Pons (tissue), 1 donor: ENCODE measurements at places on chromosomes 12 and 14.

GRCh38 chr12:60078026-60078425, 482.2 kb downstream of the SLC16A7 start:
- DNase-seq, result no peak

DNA sequence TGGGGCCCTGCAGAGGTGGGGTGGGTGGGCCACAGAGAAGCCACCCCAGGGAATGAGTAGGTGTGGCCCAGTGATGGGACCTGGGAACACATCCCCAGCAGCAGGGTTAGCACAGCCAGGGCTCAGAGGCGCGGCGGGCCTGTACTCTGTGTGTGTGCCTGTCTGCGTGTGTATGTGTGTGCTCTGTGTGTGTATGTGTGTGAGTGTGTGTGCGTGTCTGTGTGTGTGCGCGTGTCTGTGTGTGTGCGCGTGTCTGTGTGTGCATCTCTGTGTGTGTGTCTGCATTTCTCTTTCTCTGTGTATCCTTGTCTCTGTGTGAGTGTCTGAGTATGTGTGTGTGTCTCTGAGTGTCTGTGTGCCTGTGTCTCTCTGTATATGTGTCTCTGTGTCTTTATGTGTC, 26.1 kb downstream of the KIF26A start:
- no peak for DNase-seq

DNA sequence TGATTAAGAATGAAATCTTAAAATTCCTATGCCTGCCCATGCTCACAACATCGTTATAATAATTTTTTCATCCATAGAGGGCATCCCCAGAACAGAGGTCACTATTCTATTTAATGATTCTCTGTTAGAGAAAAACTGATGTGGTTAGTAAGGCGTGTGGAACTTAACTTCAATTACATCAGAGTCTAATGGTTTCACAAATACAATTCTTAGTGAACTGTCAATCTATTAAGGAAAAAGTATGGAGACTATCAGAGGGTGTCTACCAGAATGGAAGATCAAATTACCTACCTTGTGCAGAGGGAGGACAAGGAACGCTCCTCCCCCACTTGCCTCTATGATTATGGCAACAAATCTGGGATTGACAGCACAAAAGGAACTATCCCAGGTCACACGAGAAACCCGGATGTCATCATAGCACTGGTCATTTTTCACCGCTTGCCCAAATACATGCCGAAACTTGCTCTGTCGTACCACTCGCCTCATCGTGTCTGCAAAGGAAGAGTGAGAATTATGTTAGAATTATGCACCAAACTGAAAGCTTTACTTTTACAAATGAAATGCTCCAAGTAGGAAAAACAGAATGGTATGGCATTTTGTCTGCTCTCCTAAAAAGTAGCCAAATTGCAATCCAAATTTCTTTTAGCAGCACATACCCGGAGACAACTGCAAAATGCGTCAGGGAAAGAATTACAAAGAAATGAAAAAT, 30.3 kb downstream of the CORO1C start:
- DNase-seq, result no peak

GRCh38 chr12:113114447-113115178, 20.9 kb downstream of the RASAL1 start:
- no peak for DNase-seq

DNA sequence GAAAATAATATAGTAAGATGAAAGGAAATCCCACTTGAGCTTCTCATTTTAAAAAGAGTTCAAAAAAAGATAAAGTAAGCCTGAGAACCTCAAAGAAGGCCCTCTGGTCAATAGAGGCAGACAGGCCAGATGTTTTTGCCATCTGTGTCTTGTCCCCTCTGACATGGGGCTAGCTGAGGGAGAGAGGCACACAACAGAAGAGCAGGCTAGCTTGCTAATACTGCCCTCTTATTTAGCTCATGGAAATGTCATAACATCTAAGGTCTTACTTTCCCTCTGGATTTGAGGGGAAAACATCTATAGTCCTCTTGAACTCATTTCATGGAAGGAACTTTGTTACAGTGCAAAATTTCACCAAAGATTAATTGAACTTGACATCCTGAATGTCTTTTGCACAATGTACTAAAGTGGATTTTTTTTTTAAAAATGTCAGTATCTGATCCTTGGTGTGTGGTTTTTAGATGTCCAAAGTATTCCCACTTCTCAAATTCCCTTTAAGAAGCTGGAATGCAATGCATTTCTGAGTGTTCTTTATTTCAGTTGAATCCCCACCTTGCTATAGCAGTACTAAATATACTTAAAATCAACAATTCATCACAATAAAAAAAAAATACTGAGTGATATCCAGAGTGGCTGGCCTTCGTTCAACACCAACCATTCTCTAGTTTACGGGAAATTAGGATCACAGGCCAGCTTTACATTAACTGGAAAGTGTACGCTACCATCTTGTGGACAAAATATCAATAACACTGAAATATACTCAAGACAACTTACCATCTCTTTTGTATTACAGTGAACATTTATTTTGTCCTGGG, 176.7 kb downstream of the PAH start:
- DNase-seq, result peak; percentile 61

DNA sequence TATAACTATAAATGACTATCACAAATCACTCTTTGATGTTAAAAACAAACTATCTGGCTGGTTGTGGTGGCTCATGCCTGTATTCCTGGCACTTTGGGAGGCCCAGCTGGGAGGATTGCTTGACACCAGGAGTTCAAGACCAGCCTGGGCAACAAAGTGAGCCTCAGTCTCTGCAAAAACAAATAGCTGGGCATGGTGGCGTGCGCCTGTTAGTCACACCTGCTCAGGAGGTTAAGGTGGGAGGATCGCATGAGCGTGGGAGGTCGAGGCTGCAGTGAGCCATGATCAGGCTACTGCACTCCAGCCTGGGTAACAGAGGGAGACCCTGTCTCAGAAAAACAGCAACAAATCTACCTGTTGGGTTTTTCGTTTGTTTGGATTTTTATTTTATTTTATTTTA, 5.4 kb downstream of the TXNRD1 start:
- no peak for DNase-seq

GRCh38 chr14:50113381-50114035, 2.9 kb downstream of the VCPKMT start:
- DNase-seq, result no peak

DNA sequence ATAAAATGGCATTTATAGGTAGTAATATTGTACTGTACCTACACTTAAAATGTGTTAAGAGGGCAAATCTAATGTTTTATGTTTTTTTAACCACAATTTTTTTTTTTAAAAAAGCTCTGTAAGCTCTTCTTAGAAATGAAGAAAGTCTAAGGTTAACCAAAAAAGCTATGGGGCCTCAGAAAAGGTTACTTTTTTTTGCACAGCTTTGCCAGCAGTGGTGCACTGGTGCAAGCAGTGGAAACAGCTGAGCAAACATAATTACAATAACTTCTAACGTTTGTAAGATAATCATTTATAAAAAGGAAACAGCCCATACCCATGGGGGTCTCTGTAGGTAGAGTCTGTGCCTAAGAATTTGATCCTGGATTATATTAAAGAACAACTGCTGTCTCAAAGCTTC, 85.1 kb upstream of the NID2 start:
- DNase-seq, result no peak

GRCh38 chr12:6234214-6234613, 34.0 kb downstream of the CD9 start:
- no peak for DNase-seq

DNA sequence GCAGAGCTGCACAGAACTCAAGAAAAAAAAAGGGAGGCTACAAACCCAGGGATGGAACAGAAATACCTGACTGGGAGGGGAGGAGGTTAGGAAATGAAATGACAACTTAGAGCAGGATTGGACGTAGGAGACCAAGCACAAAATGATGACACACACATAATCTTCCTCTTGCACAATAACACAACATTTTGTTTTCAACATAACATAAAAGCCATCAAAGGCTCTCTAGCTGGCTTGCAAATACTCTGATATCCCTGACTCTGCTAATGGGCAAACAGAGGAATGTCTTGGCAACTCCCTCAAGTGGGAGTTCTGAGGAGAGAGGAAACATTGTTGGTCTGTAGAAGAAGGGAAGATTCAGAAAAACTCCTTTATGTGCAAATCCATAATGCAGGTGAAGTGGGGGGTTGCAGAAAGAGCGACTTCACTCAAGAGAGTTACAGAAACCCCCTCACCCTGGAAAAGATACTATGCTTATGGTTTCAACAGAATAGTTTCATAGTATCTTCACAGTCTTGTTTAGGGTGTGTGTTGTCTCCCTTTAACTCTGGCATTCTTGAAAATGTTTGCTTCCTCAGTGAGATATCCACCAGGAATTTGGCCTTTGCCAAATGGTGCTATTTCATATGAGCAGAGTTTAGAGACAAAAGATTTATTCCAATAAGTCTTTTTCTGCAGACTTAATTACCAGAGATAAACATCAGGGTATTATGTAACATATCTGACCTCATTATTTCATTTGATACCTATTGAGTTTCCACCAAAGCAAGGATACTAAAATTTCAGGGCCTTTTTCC, 43.8 kb upstream of the LTBP2 start:
- DNase-seq, result no peak

- DNase-seq, result no peak
Measured at GRCh38 chr12:128245905-128246304, 21.1 kb upstream of the TMEM132C start.

GRCh38 chr12:47992776-47993175, 11.5 kb downstream of the COL2A1 start:
- no peak for DNase-seq

DNA sequence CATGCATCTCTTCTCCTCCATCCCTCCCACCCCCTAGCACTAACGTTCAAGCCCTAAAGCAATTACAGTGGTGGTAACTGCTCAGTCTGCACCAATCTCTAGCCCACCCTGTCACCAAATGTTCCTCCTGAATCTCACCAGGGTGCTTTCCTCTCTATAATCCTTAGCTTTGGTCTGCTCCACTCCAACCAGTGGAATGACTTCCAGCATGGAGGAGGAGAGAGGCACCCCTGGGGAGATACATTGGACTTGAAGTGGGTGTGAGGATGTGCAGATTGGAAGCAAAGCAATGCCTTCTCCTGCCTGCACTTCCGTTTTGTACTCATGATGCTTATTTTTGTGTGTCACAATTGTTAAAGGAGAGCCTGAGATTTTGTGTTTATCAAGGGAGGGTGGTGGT, 24.1 kb upstream of the RPS6KA5 start:
- DNase-seq, result no peak

DNA sequence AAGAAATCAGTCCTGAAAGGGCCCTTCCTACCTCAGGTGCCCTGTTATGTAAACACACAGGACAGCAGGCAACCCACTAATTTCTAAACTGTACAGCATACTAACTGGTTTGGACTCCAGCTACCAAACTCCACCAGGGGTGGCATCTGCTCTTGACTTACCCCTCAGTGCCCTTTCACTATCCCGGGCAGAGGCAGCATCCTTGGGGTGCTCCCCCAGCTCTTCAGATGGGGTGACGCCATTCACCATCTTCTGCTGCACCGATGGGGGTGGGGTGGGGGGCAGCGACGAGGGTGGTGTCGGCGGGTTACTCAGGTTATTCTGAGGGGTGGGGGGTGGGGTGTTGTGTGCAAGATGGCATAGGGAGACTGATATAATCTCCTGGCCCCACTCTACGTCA, 11.5 kb upstream of the PRKAG1 start:
- no peak for DNase-seq

GRCh38 chr12:62190689-62191490, 69.3 kb upstream of the USP15 start:
- no peak for DNase-seq

DNA sequence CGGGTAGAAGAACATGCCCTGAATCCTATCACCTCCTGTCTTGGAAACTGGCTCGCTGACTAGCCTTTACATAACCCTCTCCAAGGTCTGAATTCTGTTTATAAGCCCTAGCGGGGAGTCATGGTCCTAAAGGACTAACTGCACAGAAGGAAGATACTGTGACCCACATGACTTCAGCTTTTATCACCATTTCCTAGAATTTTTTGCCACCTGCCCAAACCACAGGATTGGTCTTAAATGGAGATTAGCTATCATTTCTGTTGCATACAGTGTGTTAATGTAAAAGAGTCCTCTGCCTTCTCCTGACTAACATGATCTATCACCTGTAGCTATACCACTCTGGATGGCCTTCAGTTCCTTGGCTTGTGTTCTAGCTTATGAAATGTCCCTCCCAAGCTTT, 319.2 kb downstream of the DUSP6 start:
- no peak for DNase-seq

DNA sequence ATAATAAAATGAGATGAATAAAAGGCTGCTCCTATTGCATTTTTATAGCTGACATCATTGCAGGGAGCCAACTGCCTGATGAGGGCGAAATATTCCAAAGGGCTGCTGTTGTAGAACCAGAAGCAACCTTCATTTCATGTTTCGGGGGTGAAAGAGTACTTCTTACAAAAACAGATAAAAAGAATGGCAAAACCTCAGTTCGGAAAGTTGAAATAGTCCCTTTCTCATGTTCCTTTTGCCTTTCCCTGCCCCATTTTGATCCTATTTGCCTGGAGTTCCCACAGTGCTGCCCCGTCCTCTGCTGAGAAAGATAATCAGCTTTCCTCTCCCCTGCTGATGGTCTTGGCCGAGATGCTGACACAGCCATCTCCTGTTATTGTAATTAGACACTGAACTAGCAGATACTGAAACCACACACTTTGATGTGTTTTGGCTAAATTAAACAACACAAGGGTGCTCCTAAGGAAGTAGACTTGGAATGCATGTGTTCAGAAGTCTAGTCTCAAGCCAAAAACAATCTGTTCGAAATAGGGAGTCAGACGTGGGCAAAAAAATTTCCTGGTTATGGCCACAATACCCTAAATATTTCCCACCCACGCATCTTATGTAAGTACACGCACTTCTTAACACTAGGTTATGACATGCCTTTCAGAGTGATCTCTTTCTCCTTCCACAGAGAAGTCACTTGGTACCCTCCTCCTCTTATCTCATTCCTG, 117.2 kb downstream of the PPM1H start:
- peak; percentile 80 for DNase-seq

DNA sequence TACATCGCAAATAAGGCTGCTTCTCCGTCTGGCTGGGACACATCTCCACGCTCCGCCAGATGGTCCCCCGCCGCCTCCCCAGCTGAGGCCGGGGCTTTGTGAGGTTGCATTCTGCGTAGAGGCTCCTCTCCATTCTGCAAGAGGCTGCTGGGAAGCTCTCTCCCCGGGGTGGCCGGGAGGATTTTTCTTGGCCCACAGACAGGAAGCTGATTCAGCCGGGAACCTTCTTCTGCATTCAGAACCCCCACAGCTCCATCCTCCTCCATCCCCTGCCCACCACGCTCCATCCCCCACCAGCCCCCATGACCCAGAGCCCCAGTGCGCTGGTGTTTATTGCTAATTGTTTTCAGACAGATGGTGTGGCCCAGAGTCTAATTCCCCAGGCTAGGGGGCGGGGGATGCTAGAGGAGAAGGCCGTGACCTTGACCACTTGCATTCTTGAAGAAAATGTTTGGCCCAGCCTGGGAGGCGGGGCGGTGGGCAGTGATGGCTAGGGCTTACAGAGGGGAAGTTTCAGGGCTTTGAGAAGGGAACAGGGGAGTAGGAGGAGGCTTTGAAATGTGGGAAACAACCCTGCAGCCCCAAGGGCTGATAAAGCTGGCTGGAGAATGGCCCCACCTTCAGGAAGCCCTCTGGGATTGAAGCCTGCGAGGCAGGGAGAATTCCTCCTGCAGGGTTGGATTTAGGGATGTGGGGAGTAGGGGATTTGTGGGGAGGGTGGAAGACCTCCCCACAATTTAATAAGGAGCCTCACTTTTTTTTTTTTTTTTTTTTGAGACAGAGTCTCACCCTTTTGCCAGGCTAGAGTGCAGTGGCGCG, 88.5 kb upstream of the NCOR2 start:
- peak; percentile 76 for DNase-seq
